ENCODE measurements at places on chromosomes 2 and 18.

DNA sequence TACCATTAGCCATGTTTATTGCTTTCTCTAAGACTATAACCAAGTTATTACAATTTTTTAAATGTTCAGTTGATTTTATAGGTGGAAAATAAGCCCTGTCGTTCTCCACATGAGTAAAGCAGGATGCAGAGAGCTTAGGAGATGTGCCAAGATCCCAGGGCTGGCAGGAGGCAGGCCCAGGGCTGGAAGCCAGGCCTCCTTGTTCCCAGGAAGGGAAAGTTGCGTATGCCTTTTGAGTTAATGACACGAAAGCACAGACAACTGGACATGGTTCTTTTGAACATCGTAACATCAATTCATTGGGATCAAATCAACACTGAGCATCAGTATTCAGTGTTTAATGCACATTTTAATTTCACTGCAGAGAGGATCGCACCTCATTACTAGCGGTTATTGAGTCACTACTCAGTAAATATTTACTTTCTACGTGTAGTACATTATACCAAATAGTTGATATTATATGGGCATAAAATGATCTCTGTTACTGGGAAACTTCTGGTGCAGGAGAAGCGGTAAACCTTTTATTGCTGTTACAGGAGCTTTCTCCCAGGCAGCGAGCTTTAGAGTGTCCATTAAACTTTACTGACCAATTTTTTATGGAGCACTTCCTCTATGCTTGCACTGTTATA lies 60.0 kb downstream of the RNF144A start:
- DNase-seq = peak; percentile 44

DNA sequence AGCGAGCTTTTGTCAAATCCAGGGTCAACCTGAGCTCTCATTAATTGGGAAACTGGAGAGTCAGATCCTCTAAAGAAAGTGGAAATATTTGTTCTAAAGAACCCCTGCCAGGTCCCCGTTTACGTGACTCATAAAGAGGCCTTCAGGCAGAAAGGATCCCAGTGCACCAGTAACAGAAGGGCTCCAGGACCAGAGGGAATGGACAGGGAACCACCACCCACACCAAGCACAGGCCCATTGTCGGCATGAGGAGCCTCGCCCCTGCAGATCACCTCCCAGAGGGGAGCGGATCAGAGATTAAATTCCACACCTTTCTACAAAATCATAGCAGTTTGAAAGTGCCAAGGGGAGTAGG lies 16.4 kb upstream of the C1QL2 start:
- DNase-seq = no peak

DNA sequence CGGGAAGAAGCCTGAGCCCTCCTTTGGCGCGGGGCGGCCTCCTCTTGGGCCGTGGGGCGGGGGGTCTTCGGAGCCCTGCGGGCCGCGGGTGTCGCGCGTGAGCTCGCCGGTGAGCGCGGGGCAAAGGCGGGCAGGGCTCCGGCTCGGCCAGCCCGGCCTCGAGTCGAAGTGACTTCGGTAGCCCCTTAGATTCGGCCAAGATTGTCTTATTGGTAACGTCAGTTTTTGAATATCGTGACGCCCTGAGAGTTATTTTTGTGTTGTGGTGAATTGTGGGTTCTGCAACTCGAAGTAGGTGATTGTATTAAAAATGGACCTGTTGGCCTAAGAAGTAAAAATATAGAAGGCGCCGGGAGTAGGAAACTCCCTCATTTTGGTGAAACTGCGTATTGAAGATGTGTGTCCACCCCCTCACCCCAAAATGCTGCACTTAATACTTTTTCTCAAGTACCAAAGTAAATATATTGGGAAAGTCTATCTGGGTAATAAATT lies 669 bp downstream of the MARCHF7 start:
- DNase-seq = no peak

DNA sequence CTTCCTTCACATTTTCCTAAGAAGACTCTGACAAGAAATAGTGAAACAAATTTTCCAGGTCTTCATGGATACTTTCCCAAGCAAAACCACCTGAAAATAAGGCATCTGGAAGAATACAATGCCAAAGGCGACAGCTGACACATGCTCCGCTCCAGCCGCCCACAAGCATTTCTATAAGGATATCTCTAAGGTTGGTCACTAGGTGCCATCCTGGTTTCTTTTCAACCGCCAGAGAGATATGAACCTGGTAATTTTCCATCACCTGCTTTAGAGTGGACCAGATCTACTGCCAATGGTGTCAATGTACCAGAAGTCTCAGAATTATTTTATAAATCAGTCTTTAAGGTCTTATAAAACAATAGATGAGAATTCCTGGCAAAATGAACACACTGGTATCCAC lies 97.2 kb downstream of the GAREM1 start:
- no peak for DNase-seq

- DNase-seq = peak; percentile 83
Measured at GRCh38 chr2:28621172-28622100, 125.6 kb downstream of the PLB1 start.

DNA sequence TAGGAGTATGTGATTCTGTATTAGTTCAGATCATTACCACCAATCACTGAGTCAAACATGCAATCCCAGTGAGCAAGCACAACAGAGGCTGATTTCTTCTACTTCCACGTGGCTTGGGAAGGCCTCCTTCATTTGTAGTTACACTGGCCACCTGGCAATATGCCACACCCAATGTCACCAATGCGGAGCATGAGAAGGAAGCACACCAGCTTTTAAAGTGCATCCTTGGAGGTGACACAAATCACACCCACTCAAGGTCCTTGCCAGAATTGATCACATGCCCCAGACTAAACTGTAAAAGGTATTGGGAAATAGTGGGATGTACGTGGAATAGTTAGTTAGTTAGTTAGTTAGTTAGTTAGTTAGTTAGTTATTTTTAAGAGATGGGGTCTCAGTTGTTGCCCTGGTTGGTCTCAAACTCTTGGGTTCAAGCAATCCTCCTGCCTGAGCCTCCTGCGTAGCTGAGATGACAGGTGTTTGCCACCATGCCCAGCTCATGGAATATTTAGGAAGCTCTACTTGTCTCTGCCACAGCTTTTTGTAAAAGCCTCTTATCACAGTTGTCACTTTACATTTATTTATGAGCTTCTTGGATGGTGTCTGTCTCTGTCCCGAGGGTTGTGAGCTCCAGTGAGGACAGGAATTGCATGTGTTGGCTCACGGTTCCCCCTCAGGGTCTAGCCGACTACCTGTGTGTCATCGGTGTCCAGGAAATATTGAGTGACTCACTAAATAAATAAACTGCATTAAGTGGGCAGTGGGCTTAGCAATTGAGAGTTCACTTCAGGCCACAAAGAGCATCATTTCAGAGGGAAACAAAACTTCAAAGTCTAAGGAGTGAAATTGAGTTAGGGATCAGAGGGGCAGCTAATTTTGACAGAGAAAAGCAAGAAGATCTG lies 28.1 kb upstream of the CAB39 start:
- no peak for DNase-seq

DNA sequence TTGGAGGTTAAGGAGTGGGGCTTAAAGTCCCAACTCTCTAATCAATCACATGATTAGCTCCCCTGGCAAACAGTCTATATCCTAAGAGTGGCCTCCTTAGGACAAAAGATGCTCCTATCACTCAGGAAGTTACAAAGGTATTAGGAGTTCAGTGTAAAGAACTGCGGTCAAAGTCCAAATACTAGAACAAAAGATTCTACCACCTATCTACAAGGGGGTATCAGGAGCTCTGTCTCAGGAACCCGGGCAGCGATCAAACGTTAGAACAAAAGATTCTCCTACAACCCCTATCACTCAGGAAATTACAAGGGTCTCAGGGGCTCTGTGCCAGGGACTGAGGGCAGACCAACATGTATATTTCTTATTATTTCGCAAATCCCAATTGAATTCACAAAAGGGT lies 58.0 kb downstream of the DTNB start:
- no peak for DNase-seq

- DNase-seq = no peak
Measured at GRCh38 chr2:105468582-105469042, 69.8 kb upstream of the FHL2 start.

GRCh38 chr2:216888081-216888480 lies 28.2 kb upstream of the TNP1 start:
- no peak for DNase-seq

DNA sequence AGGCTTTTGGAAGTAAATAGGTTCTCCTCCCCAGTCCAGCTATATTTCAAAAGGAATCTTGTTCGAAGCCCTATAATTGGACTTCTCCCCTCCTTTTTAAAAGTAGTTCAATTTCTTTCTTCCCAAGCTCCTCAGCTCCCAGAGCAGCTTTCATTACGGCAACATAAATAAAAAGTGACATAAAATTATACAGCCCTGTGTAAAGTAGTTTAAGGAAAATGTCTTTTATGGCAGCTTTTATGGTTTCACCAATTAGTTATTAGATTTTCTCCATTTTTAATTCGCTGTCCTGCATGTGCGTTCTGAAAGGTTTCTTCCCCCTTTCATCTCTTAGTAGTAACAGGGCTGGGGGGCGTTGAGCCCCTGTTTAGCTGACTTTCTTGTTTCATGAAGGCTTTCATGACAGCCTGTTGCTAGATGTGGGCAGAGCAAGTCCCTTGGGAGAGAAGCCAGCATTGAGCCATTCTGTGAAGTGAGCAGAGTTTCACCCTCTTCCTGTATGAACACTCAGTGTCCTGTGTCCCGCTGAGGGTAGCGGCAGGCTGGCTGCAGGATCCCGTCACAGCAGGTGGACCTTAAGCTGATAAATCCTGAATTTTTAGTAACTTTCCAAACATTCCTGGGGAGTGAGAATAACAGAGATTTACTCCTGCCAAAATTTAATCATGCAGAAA lies 229.7 kb upstream of the SPRED2 start:
- DNase-seq = no peak

- DNase-seq = no peak
Measured at GRCh38 chr2:199591826-199592225, 134.1 kb upstream of the SATB2 start.

DNA sequence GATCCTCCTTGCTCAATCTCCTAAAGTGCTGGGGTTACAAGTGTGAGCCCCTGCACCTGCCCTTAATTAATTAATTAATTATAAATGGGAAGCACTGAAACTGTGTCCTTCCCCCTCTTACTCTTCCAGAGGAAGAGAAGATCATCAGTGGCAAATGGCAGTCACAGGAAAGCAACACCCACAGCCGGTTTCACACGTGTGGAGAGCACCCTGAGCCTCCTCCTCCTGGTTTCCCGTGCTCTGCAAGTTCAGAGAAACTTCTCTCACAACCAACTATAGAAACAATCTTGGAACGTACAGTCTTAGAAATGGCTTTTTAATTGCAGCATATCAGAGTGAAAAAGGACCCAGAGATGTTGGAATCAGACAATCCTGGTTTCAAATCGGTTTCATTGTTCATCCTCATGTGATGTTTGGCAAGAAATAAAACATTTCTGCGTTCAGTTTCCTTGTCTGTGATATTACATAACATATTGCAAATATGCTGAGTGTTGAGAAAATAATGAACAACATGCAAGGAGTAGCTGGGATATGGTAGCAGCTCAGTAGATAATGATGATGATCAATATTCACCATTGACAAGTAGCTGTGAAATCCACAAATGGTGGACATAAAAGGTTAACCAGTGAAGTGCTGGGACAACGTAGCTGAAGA lies 141.0 kb upstream of the KCTD1 start:
- no peak for DNase-seq

DNA sequence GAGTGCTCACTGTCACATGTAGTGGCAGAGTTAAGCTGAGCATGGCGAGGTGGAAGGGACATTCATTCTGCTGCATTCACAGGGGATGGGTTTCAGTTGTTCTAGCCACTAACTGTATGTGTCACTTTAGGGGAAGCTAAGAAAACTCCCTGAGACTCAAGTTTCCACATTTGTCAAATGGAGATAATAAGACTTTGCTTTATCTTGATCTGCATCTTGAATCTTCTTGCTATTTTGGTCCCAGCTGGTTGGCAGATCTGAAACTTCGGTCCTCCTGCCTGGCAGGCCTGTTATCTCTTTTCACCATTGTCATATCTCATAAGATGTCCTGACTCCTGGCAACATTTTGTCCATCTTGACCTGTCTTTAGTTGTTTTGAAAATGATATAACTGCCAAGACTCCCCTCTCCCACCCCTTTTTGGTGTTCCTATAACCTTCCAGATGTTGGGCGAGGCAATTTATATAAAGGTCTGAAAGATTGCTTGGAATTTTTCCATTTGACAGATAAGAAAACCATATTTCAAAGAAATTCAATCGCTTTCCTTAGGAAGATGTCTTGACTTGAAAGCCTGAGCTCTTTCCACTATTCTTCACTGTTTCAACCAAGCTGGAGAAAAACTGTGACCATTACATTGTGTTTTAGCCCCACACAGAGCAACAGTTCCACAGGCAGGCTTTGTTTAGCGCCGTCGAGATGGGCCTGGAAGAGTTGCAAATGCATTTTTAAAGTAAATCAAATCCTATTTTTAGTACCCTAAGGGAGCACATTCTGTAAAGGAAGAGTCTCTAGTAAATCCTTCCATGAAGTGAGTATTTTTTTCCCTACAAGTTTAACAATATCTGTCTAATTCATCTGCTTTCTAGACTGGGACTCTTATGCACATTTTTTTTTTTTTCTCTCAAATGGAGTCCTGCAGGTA lies 33.4 kb downstream of the MYCN start:
- DNase-seq = no peak

GRCh38 chr2:96447726-96448125 lies 57.4 kb downstream of the NEURL3 start:
- no peak for DNase-seq

DNA sequence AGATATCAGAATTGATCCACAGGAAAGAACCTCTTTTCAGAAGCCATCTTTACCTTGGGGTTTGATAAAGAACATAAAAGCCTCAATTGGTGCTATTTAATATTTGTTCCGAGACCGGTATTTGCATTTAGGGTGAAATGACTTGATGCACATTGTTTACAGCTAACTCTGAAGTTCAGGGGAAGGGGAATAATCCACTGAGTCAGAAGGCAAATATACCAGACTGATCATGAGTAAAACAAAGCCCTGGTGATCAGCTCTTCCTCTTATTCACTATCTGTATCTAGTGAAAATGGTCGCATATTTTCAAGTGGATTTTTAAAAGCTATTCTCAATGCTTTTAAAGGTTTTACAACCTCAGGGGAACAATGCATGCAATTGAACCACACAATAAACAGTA lies 53.0 kb upstream of the ATP8B1 start:
- no peak for DNase-seq

DNA sequence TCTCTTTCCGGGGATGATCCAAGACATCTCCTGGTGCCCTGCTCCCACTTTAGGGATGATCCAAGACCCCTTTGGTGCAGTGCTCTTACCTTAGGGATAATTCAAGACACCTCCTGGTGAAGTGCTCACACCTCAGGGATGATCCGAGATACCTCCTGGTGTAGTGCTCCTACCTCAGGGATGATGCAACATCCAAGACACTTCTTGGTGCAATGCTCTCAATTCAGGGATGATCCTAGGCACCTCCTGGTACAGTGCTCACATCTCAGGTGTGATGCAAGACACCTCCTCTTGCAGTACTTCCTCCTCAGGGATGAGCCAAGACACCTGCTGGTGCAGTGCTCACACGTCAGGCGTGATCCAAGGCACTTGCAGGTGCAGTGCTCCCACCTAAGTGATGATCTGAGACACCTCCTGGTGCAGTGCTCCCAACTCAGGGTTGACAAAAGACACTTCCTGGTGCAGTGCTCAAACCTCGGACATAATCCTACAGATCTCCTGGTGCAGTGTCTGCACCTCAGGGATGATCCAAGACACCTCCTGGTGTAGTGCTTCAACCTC lies 122.3 kb downstream of the ASB1 start:
- no peak for DNase-seq
